Left cardiac atrium (tissue), 4 donors: ENCODE measurements at places on chromosomes 1 and 21. TPM values are rescaled to one million over a fixed set of nuclear protein-coding genes. Genes with fewer than 3 reads are reported as not detected.

PERM1 gene
- 78.9 TPM for total RNA-seq

NCF2 gene
- total RNA-seq: 16.0 TPM

OR2L5 gene
- total RNA-seq: not detected

PRAMEF17 gene
- total RNA-seq: not detected

CFHR5 gene
- total RNA-seq: not detected

PROK1 gene
- 0.60 TPM for total RNA-seq

CACNA1S gene
- total RNA-seq: not detected

ITSN1 gene
- 75.3 TPM for total RNA-seq

S100A7A gene
- not detected for total RNA-seq

CDCA8 gene
- 0.24 TPM for total RNA-seq

LTN1 gene
- 17.3 TPM for total RNA-seq

WNT2B gene
- 4.7 TPM for total RNA-seq

KIF17 gene
- 3.2 TPM for total RNA-seq

PGLYRP3 gene
- not detected for total RNA-seq

ZC3H11A gene
- total RNA-seq: 43.3 TPM

HES3 gene
- total RNA-seq: not detected

BCL2L15 gene
- 0.97 TPM for total RNA-seq

SLAMF8 gene
- 2.4 TPM for total RNA-seq

SETDB1 gene
- 19.9 TPM for total RNA-seq

TCEANC2 gene
- total RNA-seq: 2.6 TPM

ERVH48-1 gene
- total RNA-seq: not detected

IFI16 gene
- total RNA-seq: 67.7 TPM

VPS13D gene
- total RNA-seq: 50.6 TPM

CSMD2 gene
- total RNA-seq: 0.29 TPM

DPT gene
- total RNA-seq: 111 TPM

CA6 gene
- not detected for total RNA-seq

TNFRSF8 gene
- total RNA-seq: 2.2 TPM

GPR37L1 gene
- 0.05 TPM for total RNA-seq

ZNF124 gene
- total RNA-seq: 15.5 TPM

NR0B2 gene
- 6.5 TPM for total RNA-seq

SELENBP1 gene
- 30.6 TPM for total RNA-seq

AGT gene
- total RNA-seq: 130 TPM

OR2T33 gene
- total RNA-seq: not detected

CELA2B gene
- total RNA-seq: not detected

MYOG gene
- total RNA-seq: not detected
